ENCODE measurements at places on chromosomes 5 and 9.
A peak's percentile ranks its signal among the peaks of the same experiment; 100 is the strongest.

- DNase-seq: no peak
These were observed 31.0 kb downstream of the EPB41L4A start for GRCh38 chr5:112388074-112388473.

GRCh38 chr5:16815432-16815831 lies 120.7 kb downstream of the MYO10 start:
- DNase-seq: no peak

DNA sequence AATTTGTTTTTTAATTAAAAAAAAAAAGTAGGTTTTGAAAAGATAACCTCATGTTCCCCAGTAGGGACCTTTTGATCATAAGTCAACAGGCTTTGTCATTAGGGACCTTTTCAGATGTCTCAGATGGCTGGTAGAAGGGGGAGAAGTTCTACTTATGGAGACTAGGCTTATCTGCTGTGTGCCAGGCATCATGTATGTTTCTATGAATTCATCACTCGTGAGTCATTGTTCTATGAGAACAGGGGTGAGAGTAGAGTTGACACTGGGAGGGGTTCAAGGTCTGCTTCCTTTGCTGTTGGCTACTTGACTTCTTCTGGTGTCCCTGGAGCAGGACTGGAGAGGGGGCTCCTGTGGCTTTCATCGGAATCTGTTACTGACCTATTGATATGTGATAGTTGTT lies 138.8 kb downstream of the KDM4C start:
- DNase-seq: peak; percentile 91

- DNase-seq: no peak
These were observed 93.7 kb downstream of the SGCD start for GRCh38 chr5:156420665-156421064.

DNA sequence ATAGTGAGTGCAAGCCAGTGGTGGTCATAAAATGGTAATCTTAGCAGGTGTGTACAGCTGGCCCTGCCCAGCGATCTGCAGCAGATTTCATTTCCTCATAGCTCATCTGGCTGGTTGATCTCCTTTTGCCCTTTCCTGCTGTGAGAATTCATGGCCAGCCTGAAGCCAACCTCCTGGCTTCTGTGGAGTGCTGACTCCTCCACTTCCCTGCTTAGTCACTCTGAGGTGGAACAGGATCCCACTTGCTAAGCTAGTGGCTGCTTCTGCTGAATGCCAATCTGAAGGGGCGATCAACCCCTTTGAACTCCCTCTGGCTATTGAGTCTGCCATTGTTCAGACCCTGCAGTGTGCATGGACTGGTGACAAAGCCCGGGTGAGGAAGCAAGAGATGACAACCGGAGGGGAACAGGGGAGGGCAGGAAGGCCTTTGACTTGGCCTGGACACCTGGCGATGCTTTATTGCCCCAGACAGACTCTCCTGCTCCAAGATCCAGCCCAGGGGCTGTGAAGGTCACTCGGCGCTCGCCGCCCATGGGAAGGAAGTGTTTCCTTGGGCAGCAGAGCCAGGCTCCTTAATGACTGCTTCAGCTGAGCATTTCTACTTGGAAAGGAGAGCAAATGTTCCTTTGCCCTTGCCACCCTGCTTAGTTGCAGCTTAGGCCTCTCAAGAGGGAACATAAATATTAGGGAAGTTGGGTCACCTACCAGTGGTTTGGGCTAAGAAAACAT lies 341.1 kb downstream of the ZSWIM6 start:
- no peak for DNase-seq

DNA sequence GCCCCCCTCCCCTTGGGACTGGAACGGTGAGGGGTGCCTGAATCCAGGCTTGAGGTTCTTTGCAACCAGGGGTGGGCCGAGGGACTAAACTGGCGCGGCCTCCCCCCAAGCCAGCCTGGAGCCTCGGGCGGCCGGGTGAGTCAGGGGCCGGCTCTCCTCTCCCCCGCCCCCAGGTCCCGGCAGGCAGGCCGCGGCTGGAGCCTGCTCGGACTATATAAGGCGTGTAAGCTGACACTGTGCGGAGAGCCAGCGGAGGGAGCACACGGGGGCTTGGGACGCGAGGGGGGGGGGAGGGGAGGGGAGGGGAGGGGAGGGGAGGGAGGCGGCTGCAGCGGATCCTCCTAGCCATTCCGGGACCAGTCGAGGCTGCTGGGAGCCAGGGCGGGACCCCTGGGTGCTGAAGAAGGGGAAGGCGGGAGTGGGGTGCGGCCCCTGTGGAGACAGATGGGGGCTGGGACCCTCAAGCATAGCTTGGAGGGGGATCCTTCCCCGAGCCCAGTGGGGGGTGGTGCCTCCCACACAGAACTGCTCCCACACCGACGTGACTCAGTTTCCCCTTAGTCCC lies 595 bp downstream of the PDLIM7 start:
- peak; percentile 67 for DNase-seq

GRCh38 chr5:71865665-71866320 lies 146.7 kb downstream of the CARTPT start:
- DNase-seq: no peak

Measured in erythroblast (primary cell).